NCI-H524 (cell line): ENCODE measurements at places on chromosomes 16 and 17.

- no peak for DNase-seq
Observed at GRCh38 chr16:47359478-47359877, 101.4 kb downstream of the ITFG1 start.

DNA sequence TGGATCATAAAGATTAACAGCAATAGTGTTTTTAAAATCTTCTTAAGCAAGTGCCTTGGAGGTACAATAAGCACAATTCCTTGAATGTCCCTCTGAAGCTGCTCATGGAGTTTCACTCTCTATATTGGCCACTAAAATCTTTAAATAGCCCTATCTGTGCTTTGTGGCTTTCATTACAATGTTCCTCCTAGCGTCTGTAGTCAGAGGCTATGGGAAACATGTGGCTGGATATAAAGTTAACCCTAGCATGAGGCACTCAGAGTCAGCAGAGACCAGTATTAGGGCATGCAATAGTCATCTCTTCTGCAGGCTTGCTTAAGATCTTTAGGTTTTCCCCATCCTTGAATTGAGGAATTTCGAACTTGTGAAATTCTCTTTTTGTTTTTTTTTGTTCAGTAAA is 668.2 kb downstream of the CDH11 start:
- DNase-seq, result no peak

DNA sequence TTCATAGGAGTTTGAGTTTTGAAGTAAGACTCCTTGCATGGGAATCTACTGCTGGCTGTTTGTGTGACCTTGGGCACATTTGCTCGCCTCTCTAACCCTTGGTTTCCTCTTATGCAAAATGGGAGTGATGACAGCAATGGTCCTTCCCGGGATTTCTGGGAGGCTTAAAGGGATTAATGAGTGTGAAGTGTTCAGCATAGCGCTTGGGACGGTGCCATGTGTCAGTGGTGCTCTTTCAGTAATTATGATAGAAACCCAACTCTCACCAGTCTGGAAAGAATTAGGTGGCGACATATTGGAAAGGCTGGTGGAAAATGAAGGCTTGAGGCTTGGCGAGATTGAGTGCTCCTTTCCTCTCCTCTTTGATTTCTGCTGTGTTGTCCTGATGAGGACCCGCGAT is 429.2 kb upstream of the EEF2KMT start:
- DNase-seq, result no peak

DNA sequence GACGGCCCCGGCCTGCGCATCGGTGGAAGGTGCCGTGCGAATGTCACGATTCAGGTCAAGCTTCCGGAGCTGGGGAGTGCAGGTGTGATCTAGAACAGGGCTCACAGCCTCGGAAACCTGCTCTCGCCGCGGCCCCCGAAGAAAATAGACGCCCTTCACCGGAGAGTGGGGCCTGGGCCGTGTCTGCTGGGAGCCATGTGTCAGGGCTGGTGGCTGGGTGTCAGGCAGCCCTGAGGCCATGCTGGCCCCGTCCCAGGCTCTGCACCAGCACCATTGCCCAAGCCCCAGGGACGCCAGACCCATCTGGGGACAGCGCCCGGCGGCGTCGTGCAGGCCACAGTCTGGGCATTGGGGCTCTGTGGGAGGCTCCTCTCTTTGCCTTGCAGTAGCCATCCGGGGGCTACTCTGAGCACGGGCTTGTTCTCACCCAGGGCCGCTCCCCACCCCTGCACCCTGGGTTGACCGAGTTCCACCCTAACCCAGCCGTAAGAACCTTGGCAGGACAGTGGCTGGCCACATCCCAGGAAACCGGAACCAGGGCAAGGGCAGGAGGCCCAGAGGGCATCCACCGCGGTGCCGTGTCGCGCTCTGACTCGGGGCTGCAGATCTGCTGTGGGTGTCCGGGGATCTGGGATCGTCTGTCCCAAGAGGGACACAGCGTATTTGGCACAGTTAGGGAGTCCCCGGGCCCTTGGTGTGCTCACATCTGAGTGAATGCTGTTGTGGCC is 5.3 kb upstream of the NUDT16L1 start:
- DNase-seq, result no peak

- no peak for DNase-seq
Observed at GRCh38 chr17:75514919-75515495, 330 bp downstream of the CASKIN2 start.

- DNase-seq, result no peak
Observed at GRCh38 chr17:3827124-3827773, 18.8 kb downstream of the NCBP3 start.

DNA sequence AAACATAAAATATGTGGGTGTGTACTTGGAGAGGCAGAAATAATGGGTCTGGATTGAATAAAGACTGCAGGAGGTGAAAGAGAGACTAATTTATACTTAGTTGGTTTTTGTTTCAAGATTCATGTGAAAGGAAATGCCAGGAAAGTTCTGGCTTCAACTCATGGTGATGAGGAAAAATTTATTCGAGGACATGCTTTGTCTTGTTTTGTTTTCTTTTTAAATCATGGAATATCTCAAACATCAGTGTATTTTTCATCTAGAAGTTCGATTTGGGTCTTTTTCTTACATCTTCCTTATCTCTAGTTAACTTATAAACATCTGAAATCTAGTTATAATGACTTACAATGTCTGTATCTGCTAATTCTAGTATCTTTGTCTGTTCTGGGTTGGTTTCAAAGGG is 115.1 kb downstream of the CDK5R1 start:
- no peak for DNase-seq
